RPMI7951 (cell line): ENCODE measurements at places on chromosomes 3 and 15. TPM values are rescaled to one million over a fixed set of nuclear protein-coding genes. Genes with fewer than 3 reads are reported as not detected.
A peak's percentile ranks its signal among the peaks of the same experiment; 100 is the strongest.

GRCh38 chr3:19811689-19812088 is 122.3 kb downstream of the EFHB start:
- no peak for DNase-seq

DNA sequence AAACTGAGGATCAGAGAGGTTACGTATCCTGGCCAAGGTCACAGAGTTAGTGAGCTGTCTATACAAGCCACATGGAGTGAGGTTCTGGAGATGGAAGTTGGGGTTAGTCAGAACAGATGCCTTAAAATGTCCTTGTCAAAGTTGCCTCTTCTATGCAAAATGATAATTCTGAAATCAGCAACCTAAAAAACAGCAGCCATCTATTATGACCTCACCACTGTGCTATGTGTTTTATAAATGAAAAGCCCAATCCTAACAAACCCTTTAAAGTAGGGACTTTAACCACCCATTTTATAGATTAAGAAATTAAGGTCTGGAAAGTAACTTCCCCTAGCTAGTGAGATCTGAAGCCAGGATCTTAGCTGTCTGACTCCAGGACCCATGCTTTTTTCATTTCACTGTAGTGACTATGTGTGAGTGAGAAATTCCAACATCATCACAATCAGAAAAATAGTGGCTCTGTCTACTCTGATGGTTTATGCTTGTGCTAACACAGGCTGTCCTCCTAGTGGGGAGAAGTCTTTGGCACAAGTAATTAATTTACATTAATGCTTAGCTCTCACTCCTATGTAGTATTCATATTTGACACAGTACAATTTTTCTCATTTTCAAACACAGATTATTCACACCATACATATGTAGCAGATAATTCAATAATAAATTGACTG is 143.6 kb downstream of the ANO10 start:
- DNase-seq = no peak

GRCh38 chr15:85633859-85634258 is 160.9 kb downstream of the KLHL25 start:
- no peak for DNase-seq

DNA sequence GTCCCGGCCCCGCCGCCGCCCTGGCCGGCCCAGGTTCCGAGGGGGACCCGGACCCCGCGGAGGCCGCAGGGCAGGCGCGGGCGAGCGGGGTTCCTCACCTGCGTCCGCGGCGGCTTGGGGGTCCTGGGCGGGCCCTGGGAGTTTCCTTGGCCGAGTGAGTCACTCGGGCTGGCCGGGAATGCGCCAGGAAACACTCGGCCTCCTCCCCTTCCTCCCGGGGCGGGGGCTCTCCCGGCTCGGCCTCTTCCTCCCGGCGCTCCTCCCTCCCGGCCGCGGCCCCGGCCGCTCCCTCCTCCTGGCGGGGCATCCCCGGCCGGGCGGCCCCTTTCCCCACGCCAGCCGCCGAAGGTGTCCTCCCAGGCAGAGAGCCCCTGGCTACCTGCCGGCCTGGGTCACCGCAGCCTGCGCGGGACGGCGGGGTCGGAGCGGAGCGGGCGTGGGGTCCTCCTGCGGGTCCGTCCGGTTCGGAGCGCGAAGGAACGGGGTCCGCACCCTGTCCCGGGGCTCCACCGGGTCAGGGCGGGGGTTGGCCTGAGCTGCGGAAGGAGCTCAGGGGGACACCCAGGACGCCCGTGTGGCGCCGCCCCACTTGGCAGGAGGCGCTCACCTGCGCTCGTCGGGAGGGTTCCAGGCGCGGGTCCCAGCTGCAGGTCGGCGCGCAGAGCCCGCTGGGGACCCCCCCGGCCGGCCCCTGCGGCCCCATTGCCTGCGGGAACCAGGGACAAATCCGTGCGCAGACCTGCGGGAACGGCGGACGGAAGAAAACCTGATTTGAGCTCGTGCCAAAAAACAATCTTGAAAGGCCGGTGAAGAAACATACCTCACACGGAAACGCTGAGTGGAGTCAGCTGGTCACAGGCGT is at the start of gene CYFIP1:
Gene CYFIP1, minus strand, starts transcription at position 180 of the 862 bp plus-strand sequence. CDS start 33,083 bp downstream, outside the sequence.
- peak; percentile 88 for DNase-seq

DNA sequence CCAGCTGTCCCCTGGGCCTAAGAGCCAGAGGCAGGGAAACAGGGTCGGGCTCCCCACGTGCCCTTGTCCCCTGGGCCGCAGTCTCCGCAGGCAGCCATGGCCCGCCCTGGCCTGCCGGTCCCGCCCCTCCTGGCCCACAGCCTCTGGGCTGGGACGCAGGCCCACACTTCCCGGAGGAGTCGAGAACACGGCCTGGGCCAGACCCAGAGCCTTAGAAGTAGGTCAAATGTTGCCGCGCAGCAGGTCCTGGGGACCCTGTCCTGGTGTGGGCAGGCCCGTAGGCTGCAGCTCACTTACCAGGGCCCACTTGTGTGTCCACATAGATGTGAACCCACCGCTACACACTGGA is 4.3 kb upstream of the MYL3 start:
- DNase-seq = no peak

- DNase-seq = no peak
Measured at GRCh38 chr3:193305356-193305755, 64.3 kb downstream of the PLAAT1 start.

DNA sequence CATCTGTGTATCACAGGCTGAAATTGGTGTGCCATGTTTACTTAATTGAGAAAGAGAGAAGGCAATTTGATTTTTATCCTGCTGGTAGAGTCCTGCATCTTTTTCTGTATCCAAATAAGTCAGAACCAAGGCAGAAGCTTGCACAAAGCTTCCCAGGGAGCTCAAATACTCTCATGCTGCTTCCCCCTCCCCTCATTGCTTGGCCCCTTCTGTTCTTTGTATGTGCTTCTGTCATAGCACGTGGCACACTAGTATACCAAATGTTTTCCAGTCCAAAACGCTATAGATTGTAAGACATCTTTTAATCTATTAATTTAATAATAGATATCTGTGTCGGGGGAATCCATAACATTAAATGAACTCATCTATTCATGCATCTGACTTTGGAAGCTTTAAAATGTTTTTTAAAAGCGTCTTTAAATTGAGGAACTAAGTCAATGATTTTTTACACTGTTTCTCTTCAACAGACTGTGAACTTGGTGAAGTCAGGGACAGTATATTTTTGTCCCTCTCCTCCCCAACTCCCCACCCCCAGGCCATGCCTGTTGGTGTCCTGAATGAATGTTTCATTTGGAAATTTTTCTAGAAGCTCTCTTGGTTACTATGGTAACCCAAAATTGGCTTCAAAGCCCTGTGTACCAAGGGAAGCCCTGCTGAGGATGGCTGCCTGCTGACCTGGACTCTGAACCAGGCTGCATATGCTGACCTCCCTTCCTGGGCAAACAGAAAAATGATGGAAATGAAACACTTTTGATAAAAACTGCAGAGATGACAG is 26.2 kb upstream of the SLC35G2 start:
- DNase-seq = no peak

GRCh38 chr15:68335251-68335650 is 57.7 kb downstream of the FEM1B start:
- peak; percentile 89 for DNase-seq

GRCh38 chr3:145939431-145939830 is 221.6 kb downstream of the PLOD2 start:
- no peak for DNase-seq

GRCh38 chr3:125957674-125958510 is 11.1 kb upstream of the ROPN1B start:
- no peak for DNase-seq

DNA sequence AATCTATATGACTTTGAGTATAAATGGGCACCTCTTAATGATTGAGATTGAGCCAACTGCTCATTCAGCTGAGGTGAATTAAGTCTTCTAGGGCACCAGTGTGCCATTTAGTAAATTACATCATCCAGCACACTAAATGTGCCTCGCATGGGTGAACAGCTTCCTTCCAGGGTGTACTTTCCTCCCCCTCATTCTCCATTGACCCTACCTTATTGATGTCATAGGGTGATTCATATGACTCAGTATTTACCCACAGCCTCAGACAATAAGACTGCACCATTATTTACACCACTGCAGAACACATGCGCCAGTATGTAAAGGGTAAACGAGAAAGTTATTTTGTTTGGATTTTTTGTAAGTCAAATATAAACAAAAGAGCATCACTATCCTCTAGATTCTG is 185.2 kb upstream of the ARL6 start:
- DNase-seq = no peak

DNA sequence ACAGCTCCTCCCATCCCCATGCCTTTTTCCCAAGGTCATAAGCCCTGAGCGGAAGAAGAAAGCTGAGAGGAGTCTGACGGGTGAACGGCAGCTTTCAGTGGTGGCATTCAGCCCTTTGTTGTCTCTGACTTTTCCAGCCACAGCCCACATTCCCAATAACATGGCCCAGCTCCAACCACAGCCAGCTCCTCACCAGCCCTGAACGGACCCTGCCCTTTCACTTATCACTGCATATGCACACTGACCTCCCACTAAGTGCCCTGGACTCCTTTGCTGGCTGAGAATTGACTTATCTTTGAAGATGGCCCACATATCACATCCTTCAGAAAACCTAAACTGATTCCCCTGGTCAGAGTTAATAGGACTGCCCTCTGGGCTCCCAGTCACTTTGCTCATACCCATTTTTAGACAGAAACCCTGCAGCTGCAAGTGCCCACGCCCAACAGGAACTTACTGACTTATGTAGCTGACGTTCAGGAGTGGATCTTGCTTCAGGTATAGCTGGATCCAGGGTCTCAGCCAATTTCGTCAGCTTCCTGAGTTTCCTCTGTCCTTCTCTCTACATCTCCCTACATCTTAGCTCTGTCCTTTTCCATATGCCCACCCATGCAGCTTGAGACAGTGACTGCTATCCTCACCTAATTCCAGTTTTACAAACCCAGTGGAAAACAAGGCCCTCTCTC is 348.5 kb upstream of the PROK2 start:
- DNase-seq = no peak

GRCh38 chr3:112689989-112690388 is 49.0 kb upstream of the CCDC80 start:
- no peak for DNase-seq

- DNase-seq = no peak
Measured at GRCh38 chr15:101393172-101393571, 96.3 kb downstream of the PCSK6 start.

- DNase-seq = no peak
Measured at GRCh38 chr3:65716071-65716751, 322.5 kb downstream of the MAGI1 start.

DNA sequence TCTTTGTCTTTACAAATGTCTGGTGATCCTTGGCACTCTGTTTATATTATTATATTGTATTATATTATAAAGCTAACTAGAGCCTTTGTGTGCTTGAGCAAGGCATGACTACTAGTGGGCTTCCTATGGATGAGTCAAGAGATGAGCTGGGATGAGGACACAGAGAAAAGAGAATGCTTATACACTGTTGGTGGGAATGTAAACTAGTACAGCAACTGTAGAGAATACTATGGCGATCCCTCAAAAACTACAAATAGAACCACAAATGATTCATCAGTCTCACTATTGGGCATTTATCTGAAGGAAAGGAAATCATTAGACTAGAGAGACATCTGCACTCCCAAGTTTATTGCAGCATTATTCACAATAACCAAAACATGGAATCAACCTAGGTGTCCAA is 40.8 kb upstream of the MED12L start:
- peak; percentile 36 for DNase-seq

DNA sequence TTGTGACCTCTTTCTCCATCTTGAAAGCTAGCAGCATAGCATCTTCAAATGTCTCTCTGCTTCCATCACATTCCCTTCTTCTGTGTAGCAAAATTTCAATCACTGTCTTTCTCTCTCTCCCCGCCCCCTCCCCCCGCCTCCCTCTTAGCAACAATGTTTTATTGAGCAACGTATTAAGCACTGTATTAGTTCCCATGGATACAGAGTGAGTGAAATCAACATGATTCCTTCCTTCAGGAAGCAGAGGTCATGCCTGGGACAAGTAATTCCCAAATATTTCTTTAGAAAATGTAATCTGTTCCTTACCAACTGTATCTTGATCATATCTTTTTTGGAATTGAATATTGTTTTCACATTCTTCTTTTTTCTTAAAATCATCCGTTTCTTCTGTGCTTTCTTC is 373.7 kb upstream of the NECTIN3 start:
- peak; percentile 13 for DNase-seq

DNA sequence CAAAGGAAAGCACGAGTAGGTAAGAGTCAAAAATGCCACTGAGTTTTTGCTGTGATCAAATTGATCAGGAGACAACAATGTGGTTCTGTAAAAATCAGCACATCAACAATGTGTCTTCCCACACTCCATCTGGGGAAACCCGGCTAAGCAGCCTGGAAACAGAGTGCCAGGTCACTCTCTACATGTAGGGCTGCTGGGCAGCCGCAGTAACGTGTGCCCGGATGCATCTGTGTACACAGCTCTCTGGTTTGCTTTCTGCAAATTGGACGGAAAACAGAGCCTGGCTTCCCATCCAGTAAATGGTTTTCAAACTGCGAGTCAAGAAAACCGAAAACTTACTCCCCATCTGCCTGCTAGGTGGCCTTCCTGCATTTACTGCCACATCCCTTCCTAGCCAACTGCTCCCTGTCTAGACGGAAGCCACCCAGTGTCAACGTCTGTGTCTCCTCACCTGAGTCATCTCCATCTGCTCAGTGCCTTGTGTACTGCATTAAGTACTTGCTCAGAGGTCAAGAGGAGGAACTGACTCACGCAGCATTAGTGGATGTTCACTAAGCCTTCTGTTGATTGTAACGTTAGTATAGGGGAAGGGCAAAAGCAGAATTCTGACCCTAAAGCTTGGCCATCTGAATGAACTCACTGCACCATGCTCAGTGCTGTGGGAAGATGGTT is 124.1 kb downstream of the TJP1 start:
- DNase-seq = peak; percentile 85

DNA sequence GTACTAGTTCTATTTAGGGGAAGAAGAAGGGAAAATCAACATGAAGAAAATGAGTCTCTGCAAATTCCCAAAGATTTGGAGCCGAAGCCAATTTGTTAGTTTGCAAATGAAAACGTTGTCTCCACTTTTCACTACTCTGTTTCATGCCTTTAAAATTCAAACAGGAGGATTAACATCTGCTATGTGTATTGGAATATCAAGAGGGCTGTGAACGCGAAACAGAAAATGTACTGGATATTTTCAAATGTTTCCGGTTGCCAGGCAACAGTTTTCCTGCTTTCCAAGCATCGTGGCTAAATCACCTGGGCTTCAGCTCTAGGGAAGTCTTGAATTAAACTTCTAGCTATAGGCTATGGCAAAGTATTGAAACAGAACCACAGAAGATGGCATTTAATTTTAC is 172.8 kb downstream of the KCNMB2 start:
- no peak for DNase-seq

DNA sequence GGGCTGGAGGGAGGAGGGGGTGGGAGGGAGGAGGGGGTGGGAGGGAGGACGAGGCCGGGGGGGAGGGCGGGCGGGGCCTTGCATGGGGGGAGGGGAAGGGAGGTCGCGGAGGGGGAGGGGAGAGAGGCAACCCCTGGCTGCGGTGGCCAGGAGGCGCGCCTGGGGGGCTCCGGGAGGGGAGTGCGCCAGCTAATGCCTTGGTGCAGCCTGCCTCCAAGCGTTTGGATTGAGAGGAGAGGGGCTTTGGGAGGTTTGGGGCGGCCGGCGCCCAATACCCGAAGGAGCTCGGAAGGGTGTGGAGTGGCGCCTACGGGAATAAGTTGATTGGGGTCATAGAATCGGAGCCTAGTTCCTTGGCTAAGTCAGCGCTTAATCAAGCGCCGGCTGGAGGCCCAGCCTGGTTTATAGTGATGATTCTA is 557 bp downstream of the TFG start:
- DNase-seq = peak; percentile 32

TYRO3 gene
- total RNA-seq = 8.6 and 13.8 TPM in 2 replicates
